Anterior cingulate cortex (tissue), 58 donors: ENCODE measurements at places on chromosomes 13 and 19.

DNA sequence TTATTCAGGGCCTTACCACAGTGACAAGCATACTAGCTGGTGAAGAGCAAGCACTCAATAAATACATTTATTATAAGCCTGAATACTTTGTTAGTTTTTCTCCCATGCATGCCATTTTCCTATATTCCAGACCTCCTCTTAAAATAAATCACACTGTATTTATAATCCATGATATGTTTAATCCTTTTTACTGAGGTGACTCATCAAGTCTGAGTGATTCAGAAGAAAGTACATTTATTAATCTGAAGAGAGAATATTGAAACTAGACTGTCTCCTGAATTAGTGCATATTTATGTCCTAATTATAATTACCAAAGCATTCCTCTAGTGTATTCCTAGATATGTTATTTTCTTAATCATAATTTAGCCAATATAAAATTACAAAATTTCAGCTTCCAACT is 323.3 kb downstream of the NALCN start:
- no peak for DNase-seq

DNA sequence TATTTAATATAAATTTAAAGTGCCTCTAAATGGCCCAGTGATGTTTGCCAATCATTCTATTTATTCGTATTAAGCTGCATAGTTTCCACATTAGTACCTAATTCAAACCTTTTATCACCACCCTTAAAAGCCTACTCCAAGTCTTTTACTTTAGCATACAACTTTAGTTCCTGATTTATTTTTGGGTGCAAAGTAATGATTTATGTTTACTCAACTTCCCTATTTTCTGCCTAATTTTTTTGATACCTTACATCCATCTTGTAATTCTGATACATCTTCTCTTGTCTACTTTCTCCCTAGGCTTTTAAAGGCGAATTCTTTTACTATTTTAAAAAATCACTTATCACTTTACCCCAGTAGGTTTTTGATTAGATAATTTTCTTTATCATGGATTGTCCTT is 2651.1 kb upstream of the PCDH20 start:
- DNase-seq = no peak

DNA sequence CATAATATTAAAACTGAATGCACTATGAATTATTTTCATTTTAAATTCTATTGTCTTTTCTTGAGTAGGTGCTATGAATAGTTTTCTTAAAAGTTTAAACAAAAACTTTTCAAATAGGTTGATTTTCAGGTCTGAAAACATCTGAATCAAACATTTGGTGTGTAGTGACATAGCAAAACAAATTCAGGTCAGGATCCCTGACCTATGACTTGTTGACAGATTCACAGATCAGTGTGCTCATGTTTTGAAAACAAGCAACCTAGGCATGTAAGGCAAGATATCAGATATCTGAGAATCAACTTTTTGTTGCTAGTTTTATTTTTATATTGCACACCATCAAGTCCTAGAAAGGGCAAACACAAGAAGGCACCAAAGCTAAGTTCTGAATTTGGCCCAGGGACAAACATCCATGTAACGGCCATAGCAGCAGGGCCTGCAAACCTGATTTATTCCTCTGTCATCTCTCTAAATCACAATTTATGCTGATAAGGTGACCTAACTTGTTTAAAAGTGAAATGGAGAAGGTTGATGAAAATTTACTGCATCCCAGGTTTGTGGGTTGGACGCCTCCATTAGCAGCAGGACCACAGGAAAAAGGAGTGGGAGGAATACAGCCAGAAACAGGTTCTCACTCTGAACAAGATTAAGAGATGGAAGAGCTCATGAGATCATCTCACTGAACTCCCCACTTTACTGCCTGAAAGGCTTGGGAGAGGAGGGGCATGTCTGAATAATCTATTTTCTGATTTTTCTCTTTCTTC is 337.7 kb downstream of the KCNRG start:
- no peak for DNase-seq

GRCh38 chr13:29761815-29762214 is 88.6 kb downstream of the UBL3 start:
- DNase-seq = no peak

DNA sequence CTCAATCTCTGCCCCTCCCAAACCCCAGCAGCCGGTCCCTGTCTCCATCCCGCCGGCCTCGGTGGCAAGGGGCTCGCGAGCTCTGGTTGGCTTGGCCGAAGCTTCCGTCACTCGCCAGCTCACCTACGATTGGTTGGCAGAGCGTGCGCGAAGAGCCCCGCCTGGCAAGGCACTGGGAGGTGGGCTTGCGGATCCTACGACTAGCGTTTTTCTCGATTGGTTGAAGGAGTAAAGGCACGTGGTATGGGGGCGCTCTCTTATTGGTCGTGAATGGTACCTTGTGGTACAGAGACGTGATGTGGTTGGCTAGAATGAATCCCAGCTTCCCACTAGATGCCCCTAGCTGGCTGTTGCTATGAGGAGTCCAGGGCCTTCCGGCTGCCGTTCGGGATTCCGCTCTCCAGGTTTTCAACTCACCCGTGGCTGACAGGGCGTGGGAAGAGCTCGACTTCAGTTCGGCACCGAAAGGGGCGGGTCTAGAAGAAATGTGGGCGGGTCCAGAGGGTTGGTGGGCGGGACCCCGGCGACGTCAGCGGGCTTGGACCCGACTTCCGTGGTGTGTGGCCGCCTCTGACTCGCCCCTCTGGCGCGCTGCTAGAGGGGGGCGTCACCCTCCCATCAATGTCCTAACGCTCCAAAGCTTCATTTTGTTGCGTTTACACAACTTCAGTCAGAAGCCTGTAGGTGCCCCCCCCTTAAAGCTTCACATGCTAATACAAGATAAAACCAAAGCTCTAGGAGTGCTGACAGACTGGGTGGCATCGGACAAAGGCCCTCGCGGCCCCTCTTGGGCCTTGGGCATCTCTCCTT is 847 bp upstream of the RAP2A start:
- peak; percentile 100 for DNase-seq

DNA sequence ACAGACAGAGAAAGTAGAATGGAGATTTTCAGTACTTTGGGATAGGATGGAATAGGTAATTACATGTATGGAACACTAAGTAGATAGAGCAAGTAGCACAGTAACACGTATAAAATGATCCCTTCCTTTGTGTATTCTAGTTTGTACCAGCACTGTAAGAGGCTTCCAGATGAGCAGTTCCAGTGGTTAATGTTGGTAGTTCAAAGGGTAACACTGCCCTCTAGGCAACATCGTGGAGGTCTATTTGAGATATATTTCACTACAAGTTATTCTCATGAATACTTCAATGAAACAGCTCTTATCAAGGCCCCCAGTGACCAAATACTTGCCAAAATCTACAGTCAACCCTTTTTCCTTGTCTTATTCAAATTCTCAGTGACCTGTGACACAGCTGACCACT is 13.5 kb upstream of the ZNF563 start:
- DNase-seq = no peak

- no peak for DNase-seq
These were observed 11.3 kb downstream of the FBXO27 start for GRCh38 chr19:39021063-39021462.

- no peak for DNase-seq
These were observed 341.8 kb downstream of the OXGR1 start for GRCh38 chr13:96652506-96652905.
